ENCODE measurements at places on chromosomes 11 and 22.
A peak's percentile ranks its signal among the peaks of the same experiment; 100 is the strongest.

DNA sequence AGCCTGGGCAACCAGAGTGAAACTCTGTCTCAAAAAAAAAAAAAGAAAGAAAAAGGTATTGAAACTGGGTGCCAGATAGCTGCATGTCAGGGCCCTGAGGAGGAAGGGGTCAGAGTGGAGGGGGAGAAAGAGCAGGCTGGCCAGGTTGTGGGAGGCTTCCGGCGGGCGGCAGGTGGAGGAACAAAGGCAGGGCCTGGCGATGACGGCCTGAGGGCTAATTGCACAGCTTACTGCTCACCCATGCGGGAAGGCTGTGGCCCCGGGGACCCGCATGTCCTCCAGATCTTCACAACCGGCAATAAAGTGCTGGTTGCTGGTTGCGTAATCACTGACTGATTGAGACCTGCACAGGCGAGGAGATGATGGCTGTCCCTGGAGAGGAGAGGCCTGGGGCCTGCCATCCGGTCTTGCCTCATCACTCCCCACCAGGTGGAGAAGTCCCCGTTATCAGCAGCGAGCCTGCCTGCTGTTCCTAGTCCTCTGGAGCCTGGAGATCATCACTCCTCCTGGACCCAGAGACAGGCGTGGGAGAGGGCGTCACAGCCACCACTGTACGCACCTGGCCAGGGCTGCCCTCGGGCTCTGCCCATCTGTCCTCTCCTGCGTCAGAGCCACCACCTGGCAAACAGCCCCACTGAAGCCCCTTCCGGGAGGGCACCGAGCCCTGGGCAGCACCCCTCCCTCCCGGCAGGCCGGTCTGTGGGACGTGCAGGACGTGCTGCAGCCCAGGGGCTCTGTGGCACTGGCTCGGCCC lies 18.7 kb downstream of the H19 start:
- no peak for DNase-seq

DNA sequence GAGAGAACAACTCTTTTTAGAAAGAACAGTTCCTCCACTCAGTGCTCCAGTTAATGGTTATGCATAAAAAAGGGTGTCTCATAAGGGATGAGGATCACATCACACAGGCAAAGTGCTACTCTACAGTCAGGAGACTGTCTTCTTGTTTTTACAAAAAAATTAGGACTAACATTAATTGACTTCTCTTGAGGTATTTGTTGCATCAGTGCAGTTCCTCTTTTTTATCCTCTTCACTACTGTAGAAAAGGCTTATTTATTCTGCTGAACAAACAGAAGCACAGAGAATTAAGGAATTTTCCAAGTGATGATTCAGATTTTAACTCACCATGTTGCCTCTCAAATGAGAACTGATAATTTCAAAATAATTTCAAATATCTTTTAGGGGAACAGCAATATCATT lies 1.9 kb downstream of the MMP8 start:
- DNase-seq = no peak

DNA sequence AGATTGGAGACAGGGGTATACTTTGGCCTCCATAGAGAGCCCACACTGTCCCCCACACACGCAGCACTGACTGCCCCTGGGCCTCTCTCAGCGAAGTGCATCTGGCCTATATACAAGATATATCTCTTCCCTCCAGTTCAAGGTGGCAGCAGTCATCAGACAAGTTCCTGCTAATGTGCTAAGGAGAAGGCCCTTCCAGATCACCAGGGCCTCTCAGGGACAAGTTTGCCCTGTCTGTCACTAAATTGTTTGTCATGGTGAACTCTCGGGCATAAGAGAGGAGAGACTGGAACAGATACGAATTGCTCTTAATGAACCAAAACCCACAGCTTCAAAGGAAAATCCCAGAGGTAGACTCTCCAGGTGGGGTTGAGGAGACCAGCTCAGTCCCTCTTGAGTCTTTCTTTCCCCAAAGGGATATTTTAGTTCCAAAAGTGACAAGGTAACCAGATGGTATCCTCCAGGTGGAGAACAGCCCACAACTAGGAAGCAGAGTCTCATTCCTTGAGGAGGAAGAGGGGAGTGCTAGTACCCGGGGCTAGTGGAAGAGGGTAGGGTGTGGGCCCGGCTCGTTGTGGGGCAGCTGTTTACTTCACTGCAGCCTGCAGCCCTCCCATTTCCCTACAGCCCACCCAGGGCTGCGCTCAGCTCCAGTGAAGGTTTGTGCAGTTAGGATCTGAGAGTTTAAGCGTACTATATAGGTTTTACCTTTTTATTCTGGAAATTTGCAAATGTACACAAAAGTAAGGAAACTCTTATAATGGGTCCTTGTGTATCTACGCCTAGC lies 2.2 kb upstream of the SLC35C1 start:
- DNase-seq = no peak

GRCh38 chr22:18050065-18050464 lies 25.7 kb upstream of the MICAL3 start:
- no peak for DNase-seq

DNA sequence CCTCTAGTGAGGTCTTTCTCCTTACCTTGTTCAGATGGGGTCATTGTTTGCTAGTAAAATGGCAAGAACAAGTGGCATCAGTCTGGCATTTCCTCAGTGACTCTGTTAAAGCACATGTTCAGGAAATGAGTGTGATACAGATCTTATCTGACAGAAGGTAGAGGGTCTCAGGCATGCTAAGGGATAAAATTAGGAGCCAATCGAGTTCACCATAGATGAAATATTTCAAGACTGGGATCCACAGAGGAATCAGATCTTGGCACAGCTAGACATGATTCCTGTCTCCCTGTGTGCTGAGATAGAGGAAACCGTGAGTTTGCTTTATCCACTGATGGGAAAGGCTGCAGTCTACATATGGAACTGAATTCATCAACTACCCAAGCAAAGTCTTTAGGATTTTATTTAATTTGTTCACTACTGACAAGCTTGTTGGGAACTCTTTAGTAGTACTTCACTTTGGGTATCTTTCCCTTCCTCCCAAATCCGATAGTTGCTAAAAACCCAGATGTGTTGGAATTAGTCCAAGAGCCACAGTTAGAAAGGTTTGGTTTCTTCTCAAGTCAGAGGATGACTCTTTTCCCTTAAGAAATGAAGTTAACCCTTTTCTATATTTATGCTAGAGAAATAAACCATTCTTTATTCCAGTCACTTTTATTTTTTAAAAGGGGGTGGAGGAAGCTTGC lies 18.4 kb downstream of the FAM118B start:
- no peak for DNase-seq

DNA sequence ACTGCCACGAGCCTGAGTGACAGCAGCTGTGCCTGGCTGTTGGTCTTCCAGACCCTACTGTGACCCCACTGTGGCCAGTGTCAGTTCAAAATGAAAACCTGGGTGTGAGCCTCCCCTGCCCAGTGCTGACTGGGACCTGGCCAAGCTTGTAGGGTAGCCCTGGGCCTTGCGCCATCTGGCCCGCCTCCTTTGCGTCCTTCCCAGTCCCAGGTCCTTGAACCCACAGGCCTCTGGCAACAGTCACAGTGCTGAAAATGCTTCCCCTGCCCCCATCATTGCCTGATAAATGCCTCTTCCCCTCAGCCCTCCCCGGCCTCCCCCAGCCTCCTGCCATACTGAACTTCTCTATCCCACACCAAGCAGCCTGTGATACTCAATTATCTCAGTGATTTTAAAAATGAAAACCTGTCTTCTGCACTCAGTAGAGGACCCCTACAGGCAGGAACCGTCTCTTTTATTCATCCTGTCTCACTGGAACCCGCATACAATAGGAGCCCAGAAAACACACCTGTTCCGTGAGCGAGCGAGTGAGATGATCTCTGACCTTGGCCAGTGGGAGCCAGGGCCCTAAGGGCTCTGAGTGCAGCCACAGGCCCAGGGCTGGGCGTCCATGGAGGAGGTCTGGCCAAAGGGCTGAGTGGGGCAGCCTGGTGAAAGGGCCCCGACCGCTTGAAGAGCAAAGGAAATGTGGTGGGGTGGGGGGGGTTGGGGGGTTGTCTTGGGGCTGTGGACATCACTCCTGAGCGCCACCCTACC lies 49.7 kb upstream of the TTLL12 start:
- no peak for DNase-seq

- no peak for DNase-seq
Measured at GRCh38 chr11:69002570-69003231, 10.3 kb downstream of the MRGPRF start.

GRCh38 chr11:68314203-68315170 lies 2.1 kb downstream of the LRP5 start:
- no peak for DNase-seq

- DNase-seq = no peak
Measured at GRCh38 chr11:41666951-41667653, 207.7 kb upstream of the LRRC4C start.

DNA sequence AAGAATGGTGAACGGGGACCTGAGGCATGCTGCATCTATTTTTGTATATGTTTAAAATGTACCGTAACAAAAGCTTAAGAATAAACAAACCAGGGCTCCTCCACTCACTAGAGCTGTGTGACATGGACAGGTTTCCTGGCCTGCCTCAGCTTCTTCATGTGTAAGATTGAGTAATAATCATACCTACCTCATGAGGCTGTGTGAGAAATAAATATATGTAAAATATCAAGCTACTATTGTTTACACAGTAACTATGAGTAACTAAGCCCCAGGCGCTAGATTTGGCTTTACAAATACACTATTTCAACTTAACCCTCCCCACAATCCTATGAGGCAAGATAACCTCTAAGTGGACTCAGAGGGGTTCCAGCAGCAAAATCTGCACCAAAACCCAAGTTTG lies 66.4 kb downstream of the SMCO4 start:
- no peak for DNase-seq

DNA sequence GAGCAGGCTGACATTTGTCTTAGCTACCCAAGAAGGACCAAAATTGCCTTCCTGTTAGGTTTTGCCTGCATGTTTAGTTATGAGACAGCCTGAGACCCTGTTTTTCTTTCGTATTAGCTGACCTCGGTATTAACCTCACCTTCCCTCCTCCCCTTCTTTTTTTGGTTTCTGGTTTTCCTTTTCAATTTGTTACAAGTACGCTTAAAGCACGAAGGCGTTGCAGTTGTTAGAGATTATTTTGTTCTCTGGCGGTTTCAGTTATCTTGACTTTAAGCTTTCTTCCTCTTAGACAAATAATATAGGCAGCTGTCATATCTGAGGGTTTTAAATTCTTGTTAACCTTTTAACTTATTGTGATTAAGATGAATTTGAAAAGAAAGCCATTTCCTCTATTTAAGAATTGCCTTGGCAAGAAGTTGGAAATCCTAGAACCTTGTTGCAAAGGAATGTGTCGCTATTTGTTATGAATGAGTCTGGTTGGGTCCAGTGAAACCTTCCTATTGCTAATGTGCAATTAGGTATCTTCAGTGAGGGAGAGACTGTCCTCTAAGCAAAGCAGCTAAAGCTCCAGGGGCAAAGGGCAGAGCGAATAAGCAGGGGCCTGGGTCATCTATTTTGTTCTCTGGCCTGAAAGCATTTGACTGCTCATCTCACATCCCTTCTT lies 45.7 kb downstream of the PACS1 start:
- no peak for DNase-seq

- no peak for DNase-seq
Measured at GRCh38 chr22:37295213-37295886, 13.0 kb downstream of the CYTH4 start.

- DNase-seq = no peak
Measured at GRCh38 chr11:94941131-94941530, 32.2 kb downstream of the CWC15 start.

GRCh38 chr22:33699176-33699575 lies 221.1 kb downstream of the LARGE1 start:
- no peak for DNase-seq

- no peak for DNase-seq
Measured at GRCh38 chr11:109677876-109678275, 255.9 kb downstream of the C11orf87 start.

DNA sequence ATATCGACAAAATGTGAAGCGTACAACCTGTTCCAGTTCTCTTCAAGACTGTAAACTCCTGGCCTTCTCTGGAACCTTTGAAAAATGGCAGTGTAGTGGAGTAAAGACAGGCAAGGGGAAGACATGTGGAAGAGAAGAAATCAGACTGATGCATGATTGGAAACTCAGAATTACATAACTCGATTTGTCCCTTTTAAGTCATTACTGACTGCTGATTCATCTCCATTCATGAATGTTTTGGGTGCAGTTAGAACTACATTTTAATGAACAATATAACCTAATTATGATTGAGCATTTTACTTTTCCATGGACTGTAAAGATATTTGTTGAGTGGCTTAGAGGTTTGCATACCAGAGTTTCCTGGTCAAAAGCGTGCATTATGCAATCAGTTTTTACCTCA lies 32.9 kb downstream of the FAT3 start:
- DNase-seq = no peak

DNA sequence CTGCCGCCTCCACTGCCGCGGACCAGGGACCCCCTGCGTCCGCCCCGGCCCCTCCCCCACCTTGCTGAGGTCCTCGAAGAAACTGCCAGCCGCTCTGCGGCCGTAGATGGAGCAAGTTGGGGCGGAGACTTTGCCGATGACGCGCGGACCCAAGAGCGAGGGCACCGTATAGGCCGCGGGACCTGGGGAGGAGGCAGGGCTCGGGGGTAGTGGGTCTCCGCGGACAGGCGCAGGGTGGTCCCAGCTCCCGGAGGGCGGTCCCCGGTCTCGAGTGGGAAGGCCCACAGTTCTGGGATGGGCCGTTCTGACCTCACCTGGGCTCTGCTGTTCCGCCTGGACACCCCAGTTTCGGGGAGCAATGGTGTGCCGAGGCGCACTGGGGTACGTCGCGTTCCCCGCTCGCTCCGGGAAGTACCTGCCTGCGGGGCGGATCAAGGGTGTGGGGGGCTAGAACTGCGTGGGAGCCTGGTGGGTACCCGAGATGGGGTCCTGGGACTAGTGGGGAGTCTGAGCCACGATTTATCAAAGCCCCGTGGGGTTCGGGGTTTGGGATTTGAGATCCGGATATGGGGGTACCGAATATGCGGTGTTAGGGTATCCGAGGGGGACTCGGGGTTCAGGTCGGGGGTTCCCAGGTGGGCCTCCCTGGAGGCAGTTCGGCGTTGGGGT lies 1.2 kb upstream of the TYMP start:
- DNase-seq = peak; percentile 59

DNA sequence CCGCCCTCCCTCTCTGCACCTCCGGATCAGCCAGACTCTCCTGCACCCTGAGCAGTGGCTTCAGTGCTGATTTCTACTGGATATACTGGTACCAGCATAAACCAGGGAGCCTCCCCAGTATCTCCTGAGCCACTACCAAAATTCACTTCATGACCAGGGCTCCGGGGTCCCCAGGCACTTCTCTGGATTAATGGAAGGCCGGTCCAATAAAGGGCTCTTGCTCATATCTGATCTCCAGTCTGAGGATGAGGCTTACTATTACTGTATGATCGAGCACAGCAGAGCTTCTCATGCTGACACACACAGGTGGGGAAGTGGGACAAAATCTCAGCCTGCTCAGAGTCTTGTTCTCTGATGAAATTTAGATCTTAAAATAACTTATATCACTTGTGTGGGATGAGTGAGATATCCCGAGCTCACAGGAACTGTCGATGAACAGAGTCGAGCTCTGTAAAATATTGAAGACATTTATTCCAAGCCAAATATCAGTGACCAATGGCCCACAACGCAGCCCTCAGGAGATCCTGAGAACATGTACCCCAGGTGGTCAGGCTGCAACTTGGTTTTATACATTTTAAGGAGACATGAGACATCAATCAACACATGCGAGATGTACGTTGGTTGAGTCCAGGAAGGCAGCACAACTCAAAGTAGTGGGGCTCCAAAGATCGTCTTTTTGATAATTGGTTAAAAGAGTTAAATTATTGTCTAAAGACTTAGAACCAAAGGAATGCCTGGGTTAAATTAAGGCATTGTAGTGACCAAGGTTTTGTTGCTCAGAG lies 93.0 kb upstream of the TOP3B start:
- no peak for DNase-seq

- DNase-seq = no peak
Measured at GRCh38 chr11:78221396-78222315, 32.9 kb downstream of the USP35 start.
